Muscle of leg (tissue), 16 donors: ENCODE measurements at places on chromosomes 2 and 18. TPM values are rescaled to one million over a fixed set of nuclear protein-coding genes. Genes with fewer than 3 reads are reported as not detected.

The LDLRAD4 gene
- 9.0 TPM for polyA plus RNA-seq

DNA sequence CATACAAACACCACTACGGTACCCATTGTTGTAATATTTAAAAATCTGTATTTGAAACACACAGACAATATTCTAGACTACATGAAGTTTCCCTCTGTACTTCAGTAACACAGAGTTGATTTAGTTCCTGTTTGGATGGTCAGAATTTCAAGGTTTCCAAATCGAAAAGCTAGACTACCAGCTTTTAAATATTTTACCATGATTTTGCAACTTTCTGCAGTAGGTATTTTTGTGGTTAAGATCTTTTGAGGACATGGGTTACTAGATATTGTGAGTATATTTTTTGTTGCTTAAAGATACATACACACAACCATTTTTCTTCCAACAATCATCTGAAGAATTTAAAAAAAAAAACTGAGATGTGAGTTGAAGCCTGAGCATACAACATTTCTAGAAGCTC lies 10.9 kb downstream of the SERPINB5 start:
- DNase-seq = no peak

GRCh38 chr18:42545825-42546224 lies 569.7 kb downstream of the RIT2 start:
- no peak for DNase-seq

The CACNB4 gene
- polyA plus RNA-seq = 4.8 TPM

DNA sequence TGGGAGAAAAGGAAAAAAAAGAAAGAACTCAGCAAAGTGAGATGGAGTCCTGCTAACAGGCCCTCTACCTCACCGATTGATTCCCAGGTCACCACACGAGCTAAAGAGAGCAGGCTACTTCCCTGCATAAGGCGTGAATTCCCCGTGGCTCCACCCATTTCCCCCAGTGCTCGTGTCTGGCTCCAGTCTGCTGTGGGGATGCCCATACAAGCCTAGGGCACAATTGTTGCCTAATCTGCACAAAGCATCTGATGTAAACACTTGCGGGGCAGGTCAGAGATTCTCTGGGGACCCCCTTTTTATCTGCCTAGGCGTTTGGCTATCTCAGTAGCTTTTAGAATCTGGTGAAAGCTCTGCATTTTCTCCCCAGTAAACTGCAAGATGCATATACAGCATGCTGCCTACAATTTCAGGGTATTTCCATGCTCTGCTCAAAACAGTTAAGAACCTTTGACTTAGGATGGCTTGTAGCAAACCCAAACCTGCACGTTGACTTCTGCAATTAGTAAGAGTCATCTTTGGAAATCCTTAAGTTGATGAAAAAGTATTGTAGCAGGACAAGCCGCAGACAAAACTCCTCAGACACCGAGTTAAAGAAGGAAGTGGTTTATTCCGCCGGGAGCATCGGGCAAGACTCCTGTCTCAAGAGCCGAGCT lies 34.8 kb downstream of the MYO3B start:
- DNase-seq = no peak

The CROCC2 gene
- 0.15 TPM for polyA plus RNA-seq

DNA sequence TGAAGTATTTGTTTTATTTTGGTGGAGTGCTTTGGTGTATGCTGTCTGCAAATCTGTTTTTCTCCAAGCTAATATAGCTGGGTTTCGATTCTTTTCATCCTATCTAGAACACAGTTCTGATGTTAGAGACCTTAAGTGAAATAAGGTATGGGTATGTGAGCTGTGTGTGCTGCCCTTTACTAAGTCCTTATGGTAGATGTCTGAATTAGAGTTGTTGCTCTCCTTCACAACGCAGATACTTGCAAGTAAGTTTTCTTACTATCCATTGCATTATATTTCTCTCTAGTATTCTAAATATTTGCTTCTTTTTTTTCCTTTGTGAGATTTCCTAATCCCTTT lies 38.6 kb downstream of the AGFG1 start:
- DNase-seq = no peak
